ENCODE measurements at places on chromosomes 7 and 10. TPM values are rescaled to one million over a fixed set of nuclear protein-coding genes. Genes with fewer than 3 reads are reported as not detected.

GIMAP6 gene
- 15.7 TPM for total RNA-seq

SEMA3E gene
- total RNA-seq: 1.0 TPM

JMJD1C gene
- total RNA-seq: 90.8 TPM

ZNF438 gene
- total RNA-seq: 6.8 TPM

GPR26 gene
- not detected for total RNA-seq

HACD1 gene
- 66.8 TPM for total RNA-seq

ZNF727 gene
- under 0.01 TPM for total RNA-seq

STAMBPL1 gene
- 15.1 TPM for total RNA-seq

LRRD1 gene
- 0.52 TPM for total RNA-seq

HECTD2 gene
- total RNA-seq: 14.6 TPM

SNX8 gene
- total RNA-seq: 12.5 TPM

TMEM273 gene
- 6.8 TPM for total RNA-seq

CYP26C1 gene
- not detected for total RNA-seq

UNCX gene
- total RNA-seq: not detected

ADRB1 gene
- 0.52 TPM for total RNA-seq

TRIM24 gene
- total RNA-seq: 6.8 TPM

EBLN1 gene
- under 0.01 TPM for total RNA-seq

ITIH5 gene
- total RNA-seq: 37.1 TPM

SFXN2 gene
- 4.2 TPM for total RNA-seq

ZNF316 gene
- 9.9 TPM for total RNA-seq

SPDYE5 gene
- not detected for total RNA-seq

GRID2IP gene
- not detected for total RNA-seq

CASD1 gene
- 59.0 TPM for total RNA-seq

VSTM2A gene
- not detected for total RNA-seq

PON1 gene
- total RNA-seq: not detected

NRCAM gene
- total RNA-seq: 13.6 TPM

SFRP5 gene
- 1.6 TPM for total RNA-seq

GRM3 gene
- total RNA-seq: under 0.01 TPM

CRTAC1 gene
- 0.52 TPM for total RNA-seq

NUTM2A gene
- total RNA-seq: 1.0 TPM

NPC1L1 gene
- not detected for total RNA-seq

PDE6C gene
- not detected for total RNA-seq

MMP21 gene
- under 0.01 TPM for total RNA-seq

C10orf62 gene
- under 0.01 TPM for total RNA-seq

C10orf105 gene
- total RNA-seq: not detected

TMEM229A gene
- not detected for total RNA-seq

PNLIPRP2 gene
- total RNA-seq: not detected

GAD2 gene
- not detected for total RNA-seq

MYOZ1 gene
- total RNA-seq: 1,224 TPM

SPDYE9 gene
- not detected for total RNA-seq

GOLGA7B gene
- not detected for total RNA-seq

BAIAP2L1 gene
- total RNA-seq: 1.6 TPM

LIPN gene
- total RNA-seq: not detected

LIPF gene
- total RNA-seq: not detected

FAM25G gene
- total RNA-seq: not detected

NOD1 gene
- 13.0 TPM for total RNA-seq

NODAL gene
- not detected for total RNA-seq

LBX1 gene
- total RNA-seq: 3.1 TPM

NPSR1 gene
- 1.6 TPM for total RNA-seq

ZNF775 gene
- 6.8 TPM for total RNA-seq

SMO gene
- 28.7 TPM for total RNA-seq

OR2A42 gene
- under 0.01 TPM for total RNA-seq

MLXIPL gene
- total RNA-seq: 1.6 TPM

SMARCD3 gene
- total RNA-seq: 101 TPM

NUTM2D gene
- 2.6 TPM for total RNA-seq

BAMBI gene
- total RNA-seq: 4.2 TPM

Data from skeletal muscle tissue (tissue), 5 donors.